Activated T-helper 1 cell treated with anti-CD3 and anti-CD28 coated beads, Interleukin-2, amount 50 U/mL, for 16 hours (primary cell): ENCODE measurements at places on chromosomes 3 and 15.

DNA sequence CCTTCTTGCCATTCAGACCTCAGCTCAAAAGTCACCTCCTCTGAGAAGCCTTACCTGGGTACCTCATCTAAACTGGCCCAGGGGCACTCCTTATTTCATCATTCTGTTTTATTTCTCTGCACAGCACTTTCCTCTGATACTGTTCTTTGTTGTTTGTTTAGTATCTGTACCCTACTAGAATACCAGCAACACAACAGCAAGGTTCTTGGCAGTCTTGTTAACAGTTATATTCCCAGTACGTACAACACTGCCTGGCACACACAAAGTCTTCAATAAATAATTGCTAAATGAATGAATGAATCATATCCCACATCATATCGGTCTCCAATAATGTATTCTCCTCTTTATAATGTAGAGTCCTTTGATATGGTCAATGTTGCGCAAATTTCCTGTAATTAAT, 188.1 kb downstream of the FOXP1 start:
- DNase-seq: no peak

- DNase-seq: no peak
Observed at GRCh38 chr3:40779039-40779438, 254.3 kb downstream of the ZNF621 start.

DNA sequence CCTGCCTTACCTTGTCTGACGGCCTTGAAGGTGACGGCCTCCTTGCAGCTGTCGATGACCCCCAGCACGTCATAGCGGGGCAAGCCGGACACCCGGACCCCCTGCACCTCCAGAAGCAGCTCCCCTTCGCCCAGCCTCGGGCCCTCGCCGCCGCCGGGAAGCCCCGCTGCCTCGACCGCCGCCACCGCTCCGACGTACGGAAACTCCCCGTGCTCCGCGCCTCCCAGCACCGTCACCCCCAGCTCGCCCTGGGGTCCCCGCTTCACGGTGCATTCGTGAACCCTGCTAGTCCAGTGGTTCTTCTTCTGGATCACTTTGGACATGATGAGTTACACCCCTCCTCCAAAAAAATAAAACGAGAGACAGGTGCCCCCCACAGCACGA, 740 bp downstream of the MAGI1 start:
- DNase-seq: no peak

DNA sequence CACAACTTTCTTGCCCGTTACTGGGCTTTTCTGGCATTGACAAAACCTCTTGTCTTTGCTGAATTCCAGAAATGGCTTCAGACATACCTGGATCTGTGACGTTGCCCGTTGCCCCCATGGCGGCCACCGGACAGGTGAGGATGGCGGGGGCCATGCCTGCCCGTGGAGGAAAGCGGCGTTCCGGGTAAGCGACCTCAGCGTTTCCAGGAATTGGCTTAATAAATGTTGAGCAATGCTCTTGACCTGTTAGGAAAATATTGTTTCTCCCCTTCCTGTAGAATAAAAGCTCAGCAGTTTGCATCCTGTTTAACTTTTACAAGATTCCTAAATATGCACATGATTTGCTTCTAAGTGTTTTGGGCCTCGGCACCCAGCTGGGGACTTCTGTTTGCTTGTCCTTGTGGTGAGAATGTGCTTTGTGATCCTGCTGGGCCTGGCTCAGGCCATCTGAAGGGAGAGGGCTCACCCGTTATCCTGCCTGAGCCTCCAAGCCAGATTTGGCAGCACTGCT, 46.7 kb downstream of the ARNT2 start:
- DNase-seq: no peak

DNA sequence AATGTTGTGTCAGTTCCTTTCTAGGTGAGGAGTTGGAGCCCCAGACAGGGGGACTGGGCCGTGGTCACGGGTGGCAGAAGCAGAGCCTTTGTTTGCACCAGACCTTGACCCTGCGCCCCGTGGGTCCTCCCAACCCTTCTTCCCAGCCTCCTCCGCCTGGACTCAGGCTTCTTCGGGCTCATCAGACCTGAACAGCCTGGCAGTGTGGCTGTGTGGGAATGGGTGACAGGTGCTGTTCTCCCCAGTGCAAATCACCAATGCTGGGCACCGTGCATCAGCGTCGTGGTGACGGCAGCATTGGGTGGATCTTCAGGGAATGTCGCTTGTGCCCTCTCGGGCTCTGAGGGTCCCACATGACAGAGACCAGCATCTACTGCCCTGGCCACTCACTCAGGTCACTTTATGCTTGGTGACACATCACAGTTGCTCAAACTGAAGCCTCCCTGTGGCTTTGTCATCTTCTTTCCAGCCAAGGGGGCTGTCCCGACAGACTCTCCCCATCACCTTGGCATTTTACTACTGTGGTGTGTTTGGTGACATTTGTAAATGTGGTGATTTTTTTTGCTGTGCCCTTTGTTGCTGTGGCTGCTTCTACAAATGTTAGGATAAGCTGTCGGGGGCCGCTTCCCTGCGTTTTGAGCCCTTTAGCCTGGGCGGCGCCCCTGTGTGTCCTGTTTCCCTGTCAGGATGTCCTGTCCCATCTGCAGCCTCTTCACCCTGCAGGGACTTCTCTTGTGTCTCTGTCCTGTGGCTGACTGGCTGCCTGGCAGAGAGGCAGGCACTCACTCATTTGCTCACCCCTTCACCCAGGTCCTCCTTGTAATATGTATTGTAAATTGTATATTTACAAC, 14.5 kb downstream of the APBA2 start:
- DNase-seq: no peak

- no peak for DNase-seq
Observed at GRCh38 chr3:155462672-155463071, 169.2 kb upstream of the STRIT1 start.

- DNase-seq: no peak
Observed at GRCh38 chr15:67164401-67164791, 90.1 kb downstream of the AAGAB start.

DNA sequence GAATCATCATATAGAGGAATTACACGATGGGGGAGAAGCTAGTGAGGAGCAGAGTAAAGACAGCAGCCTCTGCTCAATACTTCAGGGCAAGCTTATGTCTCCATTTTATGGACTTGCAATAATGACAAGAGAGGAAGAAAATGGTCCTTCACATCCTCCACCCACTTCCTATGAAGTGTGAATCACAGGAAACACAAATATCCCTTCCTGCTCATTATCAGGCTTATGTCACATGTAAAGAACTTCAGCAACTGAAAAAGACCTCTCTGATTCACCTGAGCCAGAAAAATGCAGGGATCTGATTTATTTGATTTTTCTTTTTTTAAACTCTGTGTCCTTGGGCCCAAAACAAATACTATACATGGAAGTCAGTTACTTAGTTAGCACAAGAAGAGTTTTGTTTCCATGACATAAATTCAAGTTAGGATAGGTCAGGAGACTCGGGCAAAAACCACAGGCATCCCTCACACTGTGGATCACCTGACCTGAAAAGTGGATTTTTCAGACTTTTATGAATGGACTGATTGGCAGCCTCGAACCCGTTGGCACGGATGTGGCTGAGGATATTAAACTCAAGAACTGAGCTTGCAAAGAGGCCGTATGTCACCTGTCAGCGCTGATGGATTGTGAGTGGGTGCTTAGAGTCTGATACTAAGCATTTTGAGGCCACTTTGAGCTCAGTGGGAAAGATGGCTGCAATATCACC, 620.8 kb upstream of the MDFIC2 start:
- DNase-seq: no peak

- DNase-seq: no peak
Observed at GRCh38 chr15:70088887-70089691, 8.6 kb downstream of the TLE3 start.

GRCh38 chr3:61928039-61928438, 366.7 kb downstream of the PTPRG start:
- DNase-seq: no peak

DNA sequence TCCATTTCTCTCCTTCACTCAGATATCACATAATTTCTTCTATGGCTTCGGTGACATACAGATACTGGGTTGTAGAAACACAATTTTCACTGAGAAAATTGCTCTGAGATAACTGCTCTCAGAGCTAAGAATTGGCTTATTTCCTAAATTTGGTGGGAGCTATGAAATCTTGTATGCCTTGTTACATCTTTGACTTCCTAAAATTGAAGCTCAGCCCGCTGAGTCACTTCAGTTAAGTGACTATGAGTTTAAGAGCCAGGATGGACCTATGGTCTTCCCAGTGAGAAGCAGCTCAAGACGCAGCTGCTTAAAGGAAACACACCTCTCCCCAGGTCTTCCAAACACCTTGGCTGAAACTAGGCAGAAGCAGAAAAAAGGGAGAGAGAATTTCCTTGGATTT, 56.4 kb downstream of the EFHB start:
- DNase-seq: no peak

DNA sequence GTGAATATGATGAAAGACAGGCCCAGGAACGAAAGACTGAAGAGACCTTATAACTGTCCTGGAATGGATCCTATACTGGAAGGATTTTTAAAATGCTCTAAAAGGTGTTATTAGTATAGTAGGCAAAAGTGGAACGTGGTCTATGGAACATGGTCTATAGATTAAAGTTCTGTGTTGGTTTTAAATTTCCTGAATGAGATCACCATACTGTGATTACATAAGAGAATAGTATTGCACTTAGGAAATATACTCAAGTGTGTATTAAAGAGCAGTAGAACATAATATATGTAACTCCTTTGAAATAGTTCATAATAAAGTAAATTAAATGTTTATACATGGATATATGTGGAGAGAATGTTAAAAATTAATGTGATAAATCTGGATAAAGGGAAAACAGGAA, 68.2 kb downstream of the SPRED1 start:
- no peak for DNase-seq

GRCh38 chr3:119181765-119182164, 8.4 kb downstream of the UPK1B start:
- no peak for DNase-seq

DNA sequence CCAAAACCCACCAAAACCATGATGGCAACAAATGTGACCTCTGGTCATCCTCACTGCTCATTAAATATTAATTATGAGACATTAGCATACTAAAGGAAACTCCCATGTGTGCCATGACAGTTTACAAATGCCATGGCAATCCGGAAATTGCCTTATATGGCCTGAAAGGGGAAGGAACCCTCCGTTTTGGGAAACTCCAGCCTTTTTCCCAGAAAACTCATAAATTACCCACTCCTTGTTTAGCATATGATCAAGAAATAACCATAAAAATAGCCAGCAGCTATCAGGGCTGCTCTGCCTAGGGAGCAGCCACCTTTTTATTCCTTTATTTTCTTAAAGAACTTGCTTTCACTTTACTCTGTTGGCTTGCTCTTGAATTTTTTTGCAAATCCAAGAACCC, 992.7 kb downstream of the NTRK3 start:
- DNase-seq: no peak

GRCh38 chr3:48747706-48748105, 30.7 kb upstream of the IP6K2 start:
- DNase-seq: no peak

- no peak for DNase-seq
Observed at GRCh38 chr3:170010498-170010897, 27.3 kb upstream of the GPR160 start.

GRCh38 chr3:122795674-122796195, 866 bp downstream of the SLC49A4 start:
- DNase-seq: no peak

- DNase-seq: no peak
Observed at GRCh38 chr15:99437315-99438223, 128.2 kb upstream of the MEF2A start.

DNA sequence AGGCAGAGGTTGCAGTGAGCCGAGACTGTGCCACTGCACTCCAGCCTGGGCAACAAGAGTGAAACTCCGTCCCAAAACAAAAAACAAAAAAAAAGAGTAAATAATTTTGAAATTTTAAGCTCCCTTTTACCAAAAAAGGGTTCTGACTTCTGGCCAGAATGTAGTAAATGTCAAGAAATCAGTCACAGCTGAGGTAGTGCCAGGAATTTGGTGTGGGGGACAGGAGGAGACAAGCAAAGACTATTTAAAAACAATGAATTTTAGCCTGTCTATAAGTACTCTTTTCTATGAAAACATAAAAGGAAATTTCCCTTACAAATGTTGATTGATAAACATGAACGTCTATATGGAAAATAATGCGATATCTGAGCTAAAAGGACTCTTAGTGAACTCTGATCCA, 363.7 kb downstream of the FHIT start:
- no peak for DNase-seq
